ENCODE measurements at places on chromosomes 7 and 10.

GRCh38 chr10:120156614-120157274 lies 264.2 kb downstream of the SEC23IP start:
- DNase-seq = no peak

DNA sequence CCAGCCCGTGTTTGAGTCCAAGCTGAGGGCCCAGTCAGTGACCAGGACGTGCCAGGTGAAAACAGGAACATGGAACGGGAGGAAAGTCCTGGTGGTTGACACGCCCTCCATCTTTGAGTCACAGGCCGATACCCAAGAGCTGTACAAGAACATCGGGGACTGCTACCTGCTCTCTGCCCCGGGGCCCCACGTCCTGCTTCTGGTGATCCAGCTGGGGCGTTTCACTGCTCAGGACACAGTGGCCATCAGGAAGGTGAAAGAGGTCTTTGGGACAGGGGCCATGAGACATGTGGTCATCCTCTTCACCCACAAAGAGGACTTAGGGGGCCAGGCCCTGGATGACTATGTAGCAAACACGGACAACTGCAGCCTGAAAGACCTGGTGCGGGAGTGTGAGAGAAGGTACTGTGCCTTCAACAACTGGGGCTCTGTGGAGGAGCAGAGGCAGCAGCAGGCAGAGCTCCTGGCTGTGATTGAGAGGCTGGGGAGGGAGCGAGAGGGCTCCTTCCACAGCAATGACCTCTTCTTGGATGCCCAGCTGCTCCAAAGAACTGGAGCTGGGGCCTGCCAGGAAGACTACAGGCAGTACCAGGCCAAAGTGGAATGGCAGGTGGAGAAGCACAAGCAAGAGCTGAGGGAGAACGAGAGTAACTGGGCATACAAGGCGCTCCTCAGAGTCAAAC lies 5.2 kb downstream of the GIMAP5 start:
- DNase-seq = no peak

GRCh38 chr10:2891073-2891769 lies 176.1 kb upstream of the PFKP start:
- DNase-seq = no peak

GRCh38 chr10:132670546-132671227 lies 115.3 kb downstream of the NKX6-2 start:
- DNase-seq = no peak

GRCh38 chr10:123869020-123869414 lies 22.6 kb downstream of the CPXM2 start:
- DNase-seq = no peak

DNA sequence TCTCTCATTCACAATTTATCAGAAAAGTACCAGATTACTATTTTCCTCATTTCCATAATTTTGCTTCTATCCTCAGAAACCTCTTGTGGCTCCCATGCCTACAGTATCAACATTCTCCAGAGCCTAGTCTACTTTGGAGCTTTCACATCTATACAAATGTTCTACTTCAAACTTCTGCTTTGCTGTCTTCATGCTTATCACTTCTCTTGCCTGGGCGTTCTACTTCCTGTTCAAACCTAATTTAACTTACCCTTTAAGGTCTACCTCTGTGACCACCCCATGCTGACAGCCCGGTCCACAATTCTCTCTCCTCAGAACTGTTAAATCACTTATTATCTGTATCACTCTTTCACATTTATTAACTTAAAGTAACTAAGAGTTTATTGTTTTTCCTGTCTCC lies 6.1 kb upstream of the PTPN12 start:
- DNase-seq = no peak

DNA sequence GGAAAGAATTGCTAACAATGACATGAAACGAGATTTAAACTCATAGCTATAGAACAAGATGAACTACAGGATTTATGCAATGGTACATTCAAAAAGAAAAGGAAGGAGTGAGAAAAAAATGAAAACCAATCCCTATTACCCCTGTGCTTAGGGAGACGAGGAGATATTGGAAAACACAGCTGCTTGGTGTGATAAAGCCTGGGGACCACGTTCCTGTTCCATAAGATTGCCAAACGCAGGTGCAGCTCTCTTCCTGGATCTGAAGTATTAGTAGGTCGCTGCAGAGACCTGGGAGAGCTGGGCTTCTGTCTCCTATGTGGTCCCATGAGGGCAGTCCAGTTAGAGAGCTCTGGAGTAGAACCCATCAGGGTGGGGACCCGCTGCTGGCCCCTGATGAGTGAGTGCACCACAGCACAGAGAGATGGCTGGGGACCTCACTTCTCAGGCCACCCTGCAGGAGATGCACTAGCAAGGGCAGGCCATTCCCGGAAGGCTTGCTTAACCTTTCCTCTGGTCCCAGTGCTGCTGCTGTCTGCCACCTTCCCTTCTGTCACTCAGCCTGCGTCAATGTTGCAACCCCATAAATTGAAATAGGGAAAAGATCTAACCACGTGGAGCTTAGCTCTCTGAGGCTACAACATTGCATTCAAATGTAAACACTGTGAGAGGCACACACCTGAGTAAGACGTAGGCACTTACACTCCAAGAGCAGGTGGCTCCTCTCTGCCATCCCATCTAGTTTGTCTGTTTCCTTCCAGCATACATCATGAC lies 57.9 kb downstream of the MTPN start:
- no peak for DNase-seq
